Heart right ventricle (tissue), 16 donors: ENCODE measurements at places on chromosomes 6 and 20. TPM values are rescaled to one million over a fixed set of nuclear protein-coding genes. Genes with fewer than 3 reads are reported as not detected.
A peak's percentile ranks its signal among the peaks of the same experiment; 100 is the strongest.

- DNase-seq, result peak; percentile 90
These were observed 49.4 kb upstream of the PTPN1 start for GRCh38 chr20:50460608-50461267.

GRCh38 chr6:141610741-141611140, 522.0 kb upstream of the GJE1 start:
- no peak for DNase-seq

The LTB gene
- 0.51 TPM for polyA plus RNA-seq

DNA sequence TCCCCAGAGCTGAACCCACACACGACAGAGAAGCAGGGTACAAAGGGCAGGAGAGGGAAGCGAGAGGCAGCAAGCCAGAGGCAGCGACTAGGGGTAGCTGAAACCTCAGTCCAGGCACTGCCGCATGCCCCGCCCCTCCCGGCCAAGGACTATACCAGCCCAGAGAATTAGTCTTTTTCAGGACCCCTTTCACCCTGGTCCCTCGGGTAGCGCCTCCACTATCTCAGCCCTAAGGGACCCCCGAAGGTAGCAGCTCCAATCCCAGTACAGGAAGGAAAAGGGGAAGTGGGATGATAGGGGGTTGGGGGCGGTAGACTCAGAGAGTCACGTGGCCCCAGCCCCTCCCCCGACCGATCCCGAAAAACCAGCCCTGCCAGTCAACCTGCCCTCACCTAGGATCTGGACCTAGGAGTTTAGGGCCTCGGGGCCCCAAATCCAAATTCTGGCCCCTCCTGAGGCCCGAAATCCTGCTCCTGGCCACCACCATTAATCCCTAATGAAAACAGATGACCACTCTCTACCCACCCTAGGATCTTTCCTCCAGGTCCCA, 1.3 kb downstream of the RGL2 start:
- no peak for DNase-seq

DNA sequence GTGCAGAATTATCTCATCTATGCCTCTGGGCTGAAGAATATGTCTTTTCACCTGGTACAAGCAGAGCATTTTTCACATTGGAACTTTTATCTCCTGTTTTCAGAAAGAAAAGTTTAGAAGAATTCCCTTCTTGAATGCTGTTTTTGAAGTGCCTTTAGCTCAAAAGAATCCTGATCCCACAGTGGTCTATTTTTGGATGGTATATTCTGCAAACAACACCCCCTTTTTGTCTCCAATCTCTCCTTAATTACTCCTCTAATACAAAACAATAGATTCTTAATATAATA, 57.7 kb upstream of the HFE start:
- DNase-seq, result no peak

DNA sequence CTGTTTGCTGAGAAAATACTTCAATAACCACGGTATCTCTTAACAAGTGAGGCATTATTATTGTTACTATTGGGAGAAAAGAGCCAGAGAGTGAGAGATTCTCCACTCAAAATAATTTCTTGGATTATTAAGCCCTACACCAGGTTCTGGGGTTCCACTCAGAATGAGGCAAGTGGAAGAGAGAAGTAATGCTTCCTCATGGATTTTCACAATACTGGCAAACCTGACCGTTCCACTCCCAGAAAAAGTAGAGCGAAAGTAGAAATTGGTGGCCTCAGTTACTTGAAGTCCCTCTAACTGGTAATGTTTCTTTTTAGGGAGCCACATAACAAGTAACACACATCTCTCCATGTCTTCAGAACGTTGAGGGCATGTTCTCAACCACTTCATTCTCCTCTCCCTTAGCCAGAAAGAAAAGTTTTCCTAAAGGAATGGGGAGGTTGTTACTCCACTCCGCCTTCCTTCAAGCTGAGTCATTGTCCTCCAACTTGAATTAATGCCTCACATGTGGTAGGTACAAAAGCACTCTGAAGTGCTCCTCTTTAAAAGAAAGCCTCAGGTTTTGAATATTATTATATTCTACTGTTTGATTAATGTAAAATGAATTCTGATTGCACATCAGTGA, 1.9 kb downstream of the BAG2 start:
- DNase-seq, result no peak

- DNase-seq, result no peak
These were observed 47.9 kb downstream of the COL11A2 start for GRCh38 chr6:33144373-33144772.

The SH3BGRL2 gene
- polyA plus RNA-seq, result 4.4 TPM

- peak; percentile 23 for DNase-seq
These were observed 89.1 kb upstream of the CLDN20 start for GRCh38 chr6:155174576-155175211.

DNA sequence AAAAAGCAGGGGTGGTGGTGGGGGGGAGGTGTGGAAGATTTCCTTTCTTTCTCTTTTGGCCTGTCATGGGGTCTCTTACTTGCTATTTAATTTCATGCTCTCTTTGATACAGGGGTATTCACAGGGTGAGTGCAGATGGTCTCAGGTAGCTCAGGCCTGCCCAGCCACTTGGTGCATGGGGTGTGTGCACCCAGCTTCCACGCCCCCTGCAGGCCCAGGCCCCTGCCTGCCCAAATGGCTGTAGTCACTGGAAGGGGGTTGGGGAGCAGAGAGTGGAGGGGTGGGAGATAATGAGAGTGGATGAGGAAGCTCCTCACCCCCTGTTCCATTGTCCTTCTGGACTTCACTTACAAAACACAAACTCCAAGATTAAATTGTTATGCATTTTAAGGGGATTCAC, 133.6 kb upstream of the SGK1 start:
- no peak for DNase-seq

DNA sequence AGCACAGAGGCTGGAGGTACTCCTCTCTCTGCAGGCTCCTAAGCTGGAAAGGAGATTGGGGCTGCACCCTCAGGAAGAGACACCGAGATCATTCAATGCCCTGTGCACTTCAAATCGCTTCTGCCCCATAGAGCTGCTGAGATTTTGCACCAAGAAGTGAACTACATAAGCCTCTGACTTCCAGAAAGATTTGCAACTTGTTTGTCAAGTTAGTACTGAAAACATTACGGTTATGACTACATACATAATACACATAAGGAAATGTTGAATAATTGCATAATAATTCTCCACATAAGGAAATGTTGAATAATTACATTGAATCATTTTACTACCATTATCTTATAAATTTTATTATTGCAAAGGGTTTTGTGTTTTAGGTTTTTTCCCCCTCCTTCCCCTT, 120.3 kb upstream of the SASH1 start:
- DNase-seq, result no peak

DNA sequence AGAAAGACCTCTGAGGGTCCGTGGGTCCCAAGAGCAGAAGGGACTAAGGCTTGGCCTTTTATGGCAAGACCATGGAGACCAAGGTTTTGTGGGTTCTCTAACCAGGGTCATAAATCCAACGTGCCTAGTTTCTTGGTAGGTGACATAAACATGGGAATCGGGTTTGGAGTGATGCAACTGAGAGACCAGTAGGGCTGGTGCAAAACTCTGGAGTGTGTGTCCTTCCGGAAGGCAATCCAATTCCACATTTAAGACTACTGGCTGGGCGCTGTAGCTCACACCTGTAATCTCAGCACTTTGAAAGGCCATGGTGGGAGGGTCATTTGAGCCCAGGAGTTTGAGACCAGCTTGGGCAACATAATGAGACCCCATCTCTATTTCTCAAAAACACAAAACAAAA, 116.5 kb upstream of the ARG1 start:
- DNase-seq, result no peak

DNA sequence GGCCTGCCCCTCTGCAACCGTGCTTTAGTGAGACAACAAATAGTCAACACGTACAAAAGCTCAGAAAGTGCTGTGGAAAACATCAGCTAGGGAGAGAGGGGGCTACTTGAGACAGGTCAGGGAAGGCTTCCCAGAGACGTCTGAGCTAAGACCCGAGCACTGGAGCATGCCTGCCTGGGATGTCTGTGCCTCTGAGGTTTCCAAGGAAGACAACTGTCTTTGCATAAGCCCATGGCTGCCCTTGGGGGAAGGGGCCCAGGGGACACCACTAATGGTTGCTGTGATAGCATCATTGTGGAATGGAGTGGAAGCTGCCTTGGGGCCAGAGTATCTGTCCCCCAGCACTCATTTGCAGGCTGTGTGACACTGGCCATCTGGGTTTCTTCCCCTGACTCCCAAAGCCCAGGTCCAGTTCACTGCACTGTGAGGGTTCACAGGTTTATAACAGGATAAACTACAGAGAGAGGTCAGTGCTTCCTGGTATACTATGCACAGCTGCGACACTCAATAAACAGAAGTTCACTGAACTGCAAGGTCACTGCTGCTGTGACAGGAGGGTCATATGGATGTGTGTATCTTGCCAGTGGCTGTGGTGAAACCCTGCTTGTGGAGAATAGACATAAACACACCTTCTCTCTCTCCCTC, 1.5 kb upstream of the ARFGEF2 start:
- DNase-seq, result no peak

GRCh38 chr6:144346719-144347447, 61.7 kb downstream of the UTRN start:
- DNase-seq, result peak; percentile 22

The ANKRD66 gene
- not detected for polyA plus RNA-seq

DNA sequence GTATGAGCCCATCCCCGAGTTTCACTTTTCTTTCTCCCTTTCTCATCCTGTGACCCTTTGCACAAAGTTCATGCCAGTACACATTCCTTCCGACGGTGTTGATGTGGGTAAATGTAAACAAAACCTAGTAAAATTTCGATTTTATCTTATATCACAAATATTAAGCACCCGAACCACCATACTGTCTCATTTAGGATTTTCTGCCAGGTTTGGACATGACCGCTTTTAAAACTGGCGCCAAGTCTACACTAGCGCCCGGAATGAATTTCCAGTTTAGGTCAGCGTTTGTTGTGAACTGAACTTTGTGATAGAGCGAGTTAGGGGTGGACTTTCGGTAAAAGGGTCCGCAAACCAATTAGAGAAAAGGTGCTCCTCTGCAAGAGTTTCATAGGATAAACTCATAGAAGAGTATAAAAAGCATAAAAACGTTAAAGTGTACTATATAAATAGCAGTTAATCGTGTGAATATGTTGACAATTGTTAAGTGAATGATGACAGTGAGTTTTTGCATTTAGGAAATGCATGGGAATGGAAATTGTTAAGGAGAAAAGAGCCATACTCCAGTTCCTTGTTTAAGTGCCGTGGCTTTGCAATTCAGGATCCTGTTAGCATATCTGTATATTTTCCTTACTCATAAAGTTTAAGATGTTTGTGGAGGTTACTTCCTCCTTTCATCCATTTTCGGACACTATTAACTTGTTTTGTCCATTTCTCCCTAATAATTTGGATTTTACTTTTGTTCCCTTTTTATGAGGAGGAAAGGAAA, 937 bp downstream of the AKAP7 start:
- peak; percentile 26 for DNase-seq

GRCh38 chr6:133288662-133289061, 47.5 kb downstream of the EYA4 start:
- DNase-seq, result no peak

DNA sequence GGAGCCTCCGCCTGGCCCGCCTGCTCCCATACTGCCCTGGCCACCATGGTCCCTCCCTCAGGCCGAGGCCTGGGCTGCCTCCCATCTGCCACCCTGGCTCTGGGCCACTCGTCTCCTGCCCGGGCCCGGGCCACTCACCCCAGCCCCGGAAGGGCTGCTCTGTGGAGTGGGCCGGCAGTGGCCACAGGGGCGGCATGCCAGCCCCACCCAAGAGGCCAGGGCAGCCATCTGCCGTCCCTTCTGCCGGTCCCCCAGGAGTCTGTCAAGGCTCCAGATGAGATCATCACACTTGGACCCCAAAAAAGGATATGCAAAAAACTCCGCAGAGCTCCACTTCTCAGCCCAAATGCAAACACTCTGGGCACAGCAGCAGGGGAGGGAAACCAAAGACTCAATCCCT, 23.8 kb upstream of the TLDC2 start:
- DNase-seq, result no peak

- DNase-seq, result no peak
These were observed 101.2 kb downstream of the MKKS start for GRCh38 chr20:10332656-10333415.

The BHLHE23 gene
- polyA plus RNA-seq, result 0.03 TPM

DNA sequence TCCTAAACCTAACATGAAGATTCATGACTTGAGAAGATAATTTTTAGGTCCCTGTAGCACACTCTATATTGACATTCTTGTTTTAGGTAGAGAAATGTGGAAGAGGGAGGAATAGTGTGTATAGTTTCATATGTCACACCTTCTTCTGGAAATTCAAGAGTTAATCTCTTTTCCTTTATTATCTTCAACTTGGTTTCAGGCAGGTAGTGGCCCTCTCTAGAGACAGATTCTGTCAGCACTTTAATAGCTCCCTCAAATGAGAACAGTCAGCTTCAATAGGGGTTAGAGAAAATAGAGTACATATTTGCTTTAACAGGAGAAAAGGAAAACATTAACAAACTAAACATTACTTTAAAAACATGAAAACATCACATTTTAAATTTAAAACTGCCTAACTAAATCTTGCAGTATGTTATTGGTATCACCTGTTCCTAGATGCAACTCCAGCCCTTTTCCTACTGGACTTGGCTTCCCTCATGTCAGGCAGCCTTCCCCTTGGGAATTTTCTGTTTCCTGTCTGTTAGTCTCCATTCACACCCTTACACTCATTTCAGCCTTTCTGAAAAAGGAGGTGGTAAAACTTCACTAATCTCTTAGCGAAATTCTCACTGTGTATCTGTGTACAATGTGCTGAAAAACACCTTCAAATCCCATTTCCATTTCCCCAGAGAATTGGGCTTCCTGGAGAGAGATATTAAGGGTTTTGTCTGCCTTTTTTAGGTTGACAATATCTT, 192.3 kb upstream of the RNF217 start:
- no peak for DNase-seq

DNA sequence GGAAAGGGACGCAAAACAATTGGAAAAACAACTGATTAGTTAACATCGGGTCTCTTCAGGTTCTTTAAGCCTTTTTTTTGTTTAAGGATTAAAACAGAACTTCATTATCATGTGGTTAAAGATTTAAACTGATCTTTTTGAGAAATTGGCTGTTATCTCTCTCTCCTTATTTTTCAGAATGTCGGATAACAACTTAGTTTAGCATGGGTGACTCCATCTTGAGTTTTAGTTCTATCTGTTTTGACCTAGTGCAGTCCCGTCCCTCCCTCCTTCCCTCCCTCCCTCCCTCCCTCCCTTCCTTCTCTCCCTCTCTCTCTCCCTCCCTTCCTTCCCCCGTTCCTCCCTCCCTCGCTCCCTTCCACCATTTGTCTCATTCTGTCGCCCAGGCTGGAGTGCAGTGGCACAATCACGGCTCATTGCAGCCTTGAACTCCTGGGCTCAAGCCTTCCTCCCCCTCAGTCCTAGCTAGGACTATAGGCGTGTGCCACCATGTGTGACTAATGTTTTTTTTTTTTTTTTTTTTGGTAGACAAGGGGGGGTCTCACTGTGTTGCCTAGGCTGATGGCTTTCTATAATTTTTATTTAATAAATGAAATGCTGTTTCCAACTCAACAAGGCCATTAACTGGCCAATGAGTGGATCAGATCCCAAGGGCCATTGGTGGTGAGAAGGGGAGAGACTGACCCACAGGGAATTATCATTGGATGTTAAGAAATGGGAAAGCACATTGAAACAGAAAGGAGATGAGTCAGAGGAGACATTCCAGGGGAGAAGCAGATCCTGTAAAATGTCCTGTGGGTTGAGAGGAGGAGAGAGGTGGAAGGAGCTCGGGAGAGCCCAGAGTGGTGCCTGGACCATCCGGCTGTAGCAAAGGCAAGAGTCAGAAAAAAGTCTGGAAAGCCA, 13.6 kb downstream of the BAK1 start:
- DNase-seq, result no peak

The EFCAB8 gene
- not detected for polyA plus RNA-seq

GRCh38 chr20:7426890-7427496, 513.3 kb downstream of the HAO1 start:
- no peak for DNase-seq

The HLA-F gene
- 61.7 TPM for polyA plus RNA-seq
